ENCODE measurements at places on chromosomes 12 and 14.

GRCh38 chr12:40181490-40181889 is 43.3 kb upstream of the LRRK2 start:
- DNase-seq = no peak

GRCh38 chr12:116950628-116951325 is 40.0 kb downstream of the FBXW8 start:
- no peak for DNase-seq

- DNase-seq = no peak
These were observed 58.9 kb upstream of the RNU6-7 start for GRCh38 chr14:32142754-32143437.

DNA sequence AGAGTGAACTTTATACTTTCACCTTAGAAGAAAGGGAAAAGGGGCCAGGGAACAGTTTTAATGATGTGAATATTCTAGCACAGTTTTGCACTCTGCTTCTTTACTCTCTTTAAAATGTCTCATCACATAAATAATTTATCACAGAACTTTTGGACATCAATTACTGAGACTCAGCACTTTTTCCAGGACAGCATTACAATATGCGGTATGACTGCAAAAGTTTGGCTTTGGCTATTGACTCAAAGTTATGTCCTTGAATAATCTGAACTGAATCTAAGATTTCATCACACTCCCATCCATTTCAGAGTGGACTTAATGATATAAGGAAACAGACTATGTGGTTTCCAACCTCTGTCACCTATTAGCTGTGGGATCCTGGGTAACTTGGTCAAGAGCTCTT is 11.7 kb downstream of the CCER1 start:
- no peak for DNase-seq

- DNase-seq = no peak
These were observed 9.9 kb downstream of the DPF3 start for GRCh38 chr14:72883961-72884360.

DNA sequence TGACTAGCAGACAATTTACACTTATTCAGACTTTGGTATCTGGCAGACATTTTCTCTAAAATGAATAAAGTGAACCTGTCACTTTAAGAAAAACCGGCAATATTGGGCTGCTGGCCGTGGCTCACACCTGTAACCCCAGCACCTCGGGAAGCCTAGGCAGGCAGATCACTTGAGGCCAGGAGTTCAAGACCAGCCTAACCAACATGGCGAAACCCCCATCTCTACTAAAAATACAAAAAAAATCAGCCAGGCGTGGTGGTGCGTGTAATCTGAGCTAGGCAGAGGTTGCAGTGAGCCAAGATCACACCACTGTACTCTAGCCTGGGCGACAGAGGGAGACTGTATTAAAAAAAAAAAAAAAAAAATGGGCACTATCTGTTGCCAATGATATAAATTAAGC is 11.5 kb downstream of the DUSP16 start:
- DNase-seq = no peak

- no peak for DNase-seq
These were observed 206.1 kb downstream of the PCNX1 start for GRCh38 chr14:71113376-71113775.

GRCh38 chr14:22478670-22479069 is 110.4 kb downstream of the DAD1 start:
- DNase-seq = no peak

GRCh38 chr14:68574906-68575305 is 218.0 kb downstream of the ZFP36L1 start:
- no peak for DNase-seq

DNA sequence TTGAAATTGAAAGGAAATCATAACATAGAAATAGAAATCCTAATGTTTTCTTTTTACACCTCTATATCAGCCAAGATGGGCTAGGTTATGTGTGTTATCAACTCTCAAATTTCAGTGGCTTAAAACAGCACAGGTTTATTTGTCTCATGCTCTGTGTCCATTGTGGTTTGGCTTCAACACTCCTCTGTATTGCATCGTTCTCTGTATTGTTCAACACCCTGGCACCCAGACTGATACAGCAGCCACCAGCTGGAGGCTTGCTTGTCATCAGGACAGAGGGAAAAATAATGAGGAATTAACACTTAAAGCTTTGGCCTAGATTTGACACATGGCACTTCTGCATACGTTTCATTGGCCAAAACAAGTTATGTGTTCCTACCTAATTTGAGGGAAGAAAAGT is 234.2 kb upstream of the ARHGAP5 start:
- DNase-seq = no peak

DNA sequence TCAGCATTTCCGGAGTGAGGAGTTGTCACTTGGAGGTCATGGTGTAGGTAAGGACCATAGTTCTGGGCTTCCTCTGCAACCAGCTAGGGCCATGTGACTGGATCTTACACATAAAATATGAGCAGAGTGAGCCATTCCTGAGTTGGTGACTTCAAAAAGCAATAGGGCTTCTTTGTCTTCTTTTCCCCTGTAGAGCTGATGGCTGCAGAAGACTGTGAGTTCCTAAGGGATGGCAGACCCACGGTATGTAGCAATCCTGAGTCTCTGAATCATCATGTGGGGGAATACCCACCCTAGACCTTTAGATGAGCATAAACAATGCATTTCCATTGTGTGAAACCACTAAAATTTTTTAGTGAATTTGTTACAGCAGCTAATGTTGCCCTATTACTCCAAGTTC is 151.1 kb upstream of the TBX3 start:
- DNase-seq = no peak

DNA sequence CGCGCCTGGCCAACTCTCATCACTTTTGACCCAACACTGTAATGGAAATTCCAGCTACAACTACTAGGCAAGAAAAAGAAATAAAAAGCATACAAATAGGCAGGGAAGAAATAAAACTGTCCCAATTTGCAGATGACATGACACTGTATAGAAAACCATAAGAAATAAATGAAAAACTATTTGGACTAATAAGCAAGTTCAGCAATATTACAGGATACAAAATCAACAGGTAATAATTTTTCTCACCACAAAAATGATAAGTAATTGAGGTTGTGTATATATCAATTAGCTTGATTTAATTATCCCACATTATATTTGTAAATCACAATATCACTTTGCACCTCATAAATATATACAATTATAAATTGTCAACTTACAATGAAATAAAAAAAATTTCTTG is 41.9 kb upstream of the OASL start:
- no peak for DNase-seq

DNA sequence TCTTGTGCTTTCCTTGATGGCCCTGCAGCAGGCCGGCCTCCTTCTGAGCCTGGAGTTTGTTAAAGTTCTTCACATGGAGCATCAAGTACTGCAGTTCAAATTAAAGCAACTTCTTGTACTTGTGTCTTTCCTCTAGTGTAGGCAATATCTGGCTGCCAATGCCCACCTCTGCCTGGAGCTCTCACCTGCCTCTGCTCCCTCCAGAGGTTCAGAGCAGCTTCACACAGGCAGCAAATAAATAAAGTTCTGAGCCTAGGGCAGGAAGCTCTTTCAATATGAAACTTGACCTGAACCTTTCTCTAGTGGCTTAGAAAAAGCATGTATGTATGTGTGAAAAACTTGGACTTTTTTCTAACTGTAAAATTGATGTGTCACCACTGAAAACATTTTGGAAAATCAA is 65.9 kb downstream of the ITPR2 start:
- DNase-seq = no peak

DNA sequence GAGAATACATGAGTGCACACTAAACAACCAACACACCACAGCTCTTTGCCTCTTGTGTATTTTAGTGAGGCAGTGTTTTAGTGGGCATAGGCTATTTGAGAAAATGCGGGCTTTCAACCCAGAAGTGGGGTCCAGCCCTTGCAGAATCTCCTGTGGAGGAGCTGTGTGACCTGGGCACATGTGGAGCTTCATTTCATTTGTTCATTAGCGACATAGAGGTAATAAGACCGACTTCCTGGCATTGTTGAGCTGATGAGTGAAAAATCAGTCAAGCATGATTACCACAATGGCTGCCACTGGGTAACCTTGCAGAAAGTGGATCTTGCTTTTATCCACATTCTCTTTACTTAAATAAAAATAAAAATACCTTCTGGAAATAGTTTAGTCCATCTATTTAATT is 923.5 kb downstream of the BCL11B start:
- DNase-seq = no peak

- DNase-seq = no peak
These were observed 159.5 kb downstream of the ETV6 start for GRCh38 chr12:11808931-11809330.
